ENCODE measurements at places on chromosomes 4 and X.

- DNase-seq: no peak
Observed at GRCh38 chrX:97399400-97399799, 515.7 kb downstream of the RPA4 start.

- no peak for DNase-seq
Observed at GRCh38 chr4:158422546-158422945, 99.1 kb upstream of the RXFP1 start.

GRCh38 chr4:112674376-112674775, 37.4 kb downstream of the LARP7 start:
- no peak for DNase-seq

DNA sequence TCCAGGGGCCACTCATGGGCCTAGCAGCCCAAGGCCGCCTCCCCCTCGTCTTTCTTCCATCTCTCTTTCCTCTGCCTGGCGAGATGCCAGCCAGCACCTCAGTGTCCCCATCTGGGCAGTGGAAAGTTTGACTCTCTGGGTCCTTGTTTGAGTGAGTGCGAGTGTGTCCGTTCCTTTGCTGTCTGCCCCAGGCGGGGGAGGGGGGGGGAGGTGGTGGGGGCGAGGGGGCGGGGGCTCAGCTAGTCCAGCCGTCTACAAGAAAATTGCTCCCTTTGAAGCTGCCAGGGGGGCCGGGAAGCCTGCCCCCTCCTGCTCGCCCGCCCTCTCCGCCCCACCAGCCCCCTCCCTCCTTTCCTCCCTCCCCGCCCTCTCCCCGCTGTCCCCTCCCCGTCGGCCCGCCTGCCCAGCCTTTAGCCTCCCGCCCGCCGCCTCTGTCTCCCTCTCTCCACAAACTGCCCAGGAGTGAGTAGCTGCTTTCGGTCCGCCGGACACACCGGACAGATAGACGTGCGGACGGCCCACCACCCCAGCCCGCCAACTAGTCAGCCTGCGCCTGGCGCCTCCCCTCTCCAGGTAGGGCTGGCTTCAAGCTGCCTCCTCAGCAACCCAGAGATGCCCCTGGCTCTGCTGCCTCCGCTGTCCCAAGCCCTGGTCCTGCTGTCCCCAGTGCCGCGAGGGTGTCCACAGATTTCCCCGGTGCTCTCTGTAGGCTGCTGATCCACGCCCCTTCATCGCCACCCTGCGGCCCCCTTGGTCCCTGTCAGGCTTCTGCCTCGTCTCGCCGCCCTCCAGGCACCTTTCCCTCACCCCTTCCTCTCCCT, at the start of gene BGN:
BGN (plus strand) TSS at position 440 of the 821 bp plus-strand sequence. CDS start 9,652 bp downstream, outside the sequence.
- no peak for DNase-seq

GRCh38 chrX:149630681-149631233, 835 bp downstream of the TMEM185A start:
- no peak for DNase-seq

GRCh38 chr4:126583509-126583908, 1049.2 kb upstream of the INTU start:
- DNase-seq: no peak

DNA sequence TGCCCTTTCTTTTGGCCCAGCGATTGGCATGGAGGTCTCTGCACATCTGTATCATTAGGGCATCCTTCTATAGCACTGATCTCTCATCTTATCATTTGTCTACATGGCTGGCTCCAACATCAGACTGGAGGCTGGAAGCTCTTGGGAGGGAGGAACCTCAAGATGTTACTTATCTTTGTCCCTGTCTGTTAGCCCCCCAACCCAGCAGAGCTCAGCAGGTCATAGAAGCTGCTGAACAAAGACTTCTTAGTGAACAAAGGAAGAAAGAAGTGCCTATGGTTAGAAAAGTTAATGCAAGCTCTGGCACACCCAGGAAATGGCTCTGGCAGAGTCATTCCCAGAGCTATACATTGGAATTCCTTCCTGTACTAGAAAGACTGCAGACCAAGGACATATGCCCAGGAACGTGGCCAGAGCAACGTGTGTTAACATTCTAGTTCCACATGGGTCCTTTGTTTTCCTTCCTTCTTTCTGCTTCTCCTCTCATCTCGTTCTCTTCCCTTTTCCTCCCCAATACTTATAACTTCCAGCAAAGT, 74.0 kb downstream of the SEL1L3 start:
- DNase-seq: no peak

DNA sequence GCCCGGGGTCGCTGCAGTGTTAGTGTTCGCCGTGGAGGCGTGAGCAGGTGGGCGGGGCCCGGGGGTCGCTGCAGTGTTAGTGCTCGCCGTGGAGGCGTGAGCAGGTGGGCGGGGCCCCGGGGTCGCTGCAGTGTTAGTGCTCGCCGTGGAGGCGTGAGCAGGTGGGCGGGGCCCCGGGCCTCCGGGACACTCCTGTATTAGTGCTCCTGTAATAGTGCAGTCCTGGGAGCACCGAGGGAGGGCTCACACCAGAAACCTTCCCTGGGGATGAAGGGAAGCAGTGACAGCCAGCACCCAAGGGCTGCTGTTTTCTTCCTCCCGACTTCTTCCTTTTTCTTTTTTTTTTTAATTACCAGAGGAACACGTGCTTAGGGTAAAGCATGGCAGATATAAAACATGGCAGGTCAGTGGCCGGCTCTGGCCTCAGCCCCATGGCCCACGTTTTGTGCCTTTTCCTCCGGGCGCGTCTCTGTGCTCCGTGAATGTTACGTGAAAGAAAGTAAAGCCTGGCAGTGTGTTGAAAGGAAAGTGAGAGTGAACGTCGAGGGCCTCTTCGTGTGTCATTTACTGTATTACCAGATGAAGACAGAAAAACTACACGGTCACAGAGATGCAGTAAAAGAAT, 42.0 kb downstream of the PCGF3 start:
- DNase-seq: no peak

DNA sequence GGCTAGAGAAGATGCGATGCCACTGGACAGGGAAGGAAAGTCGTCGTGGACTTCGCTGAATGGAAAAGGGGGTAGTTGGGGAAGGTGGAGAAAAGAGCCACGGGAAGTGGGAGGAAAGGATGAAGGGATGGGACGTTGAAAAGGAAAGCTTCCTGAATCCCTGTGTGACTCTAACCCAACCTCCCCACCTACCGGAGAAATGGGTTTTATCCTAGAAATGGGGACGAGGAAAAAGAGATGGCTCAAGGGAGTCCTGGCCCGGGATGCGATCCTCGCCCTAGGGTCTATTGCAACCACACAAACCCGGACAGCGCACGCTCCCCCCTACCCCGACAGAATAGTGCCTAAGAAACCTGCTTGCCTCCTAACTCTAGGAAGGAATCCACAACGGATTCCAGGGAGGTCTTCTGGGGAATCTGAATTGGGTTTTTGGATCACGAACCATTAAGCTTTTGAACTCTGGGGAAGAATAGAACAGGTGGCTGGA, 738 bp upstream of the TSPAN5 start:
- no peak for DNase-seq

- no peak for DNase-seq
Observed at GRCh38 chr4:182764137-182764536, 153.0 kb downstream of the DCTD start.

- no peak for DNase-seq
Observed at GRCh38 chr4:153798420-153798819, 9.5 kb upstream of the SFRP2 start.

DNA sequence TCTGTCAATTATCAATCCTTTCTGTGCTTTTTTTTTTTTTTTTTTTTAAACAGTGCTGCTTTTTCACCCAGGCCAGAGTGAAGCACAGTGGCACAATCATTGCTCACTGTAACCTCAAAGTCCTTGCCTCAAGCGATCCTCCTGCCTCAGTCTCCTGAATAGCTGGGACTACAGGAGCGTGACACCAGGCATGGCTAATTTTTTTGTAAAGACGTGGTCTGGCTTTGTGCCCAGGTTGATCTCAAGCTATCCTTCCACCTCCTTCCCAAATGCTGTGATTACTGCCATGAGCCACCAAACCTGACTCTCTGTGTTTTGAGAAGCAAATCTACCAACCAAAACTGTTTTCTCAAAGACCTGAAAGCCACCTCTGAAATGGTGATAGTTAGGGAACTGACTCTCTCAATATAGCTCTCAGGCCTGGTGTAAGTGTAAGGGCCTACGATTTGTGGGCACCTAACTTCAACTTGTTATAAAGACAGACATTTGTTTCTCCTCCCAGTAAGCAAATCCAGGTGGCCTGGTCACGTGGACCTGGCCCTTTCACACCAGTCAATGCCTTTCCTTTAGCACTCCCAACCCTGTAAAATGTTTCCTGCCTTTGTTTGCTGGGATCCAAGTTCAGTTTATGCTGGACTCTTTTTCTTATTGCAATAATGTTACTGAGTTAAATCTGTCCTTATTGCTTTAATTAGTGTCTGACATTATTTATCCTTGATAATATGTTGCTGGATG, 2015.9 kb downstream of the PCDH7 start:
- DNase-seq: no peak

- DNase-seq: no peak
Observed at GRCh38 chr4:6896035-6896434, 13.6 kb upstream of the TBC1D14 start.

- no peak for DNase-seq
Observed at GRCh38 chr4:100071506-100071905, 118.8 kb downstream of the DDIT4L start.

GRCh38 chrX:115912372-115912897, 258.1 kb upstream of the AGTR2 start:
- DNase-seq: no peak

DNA sequence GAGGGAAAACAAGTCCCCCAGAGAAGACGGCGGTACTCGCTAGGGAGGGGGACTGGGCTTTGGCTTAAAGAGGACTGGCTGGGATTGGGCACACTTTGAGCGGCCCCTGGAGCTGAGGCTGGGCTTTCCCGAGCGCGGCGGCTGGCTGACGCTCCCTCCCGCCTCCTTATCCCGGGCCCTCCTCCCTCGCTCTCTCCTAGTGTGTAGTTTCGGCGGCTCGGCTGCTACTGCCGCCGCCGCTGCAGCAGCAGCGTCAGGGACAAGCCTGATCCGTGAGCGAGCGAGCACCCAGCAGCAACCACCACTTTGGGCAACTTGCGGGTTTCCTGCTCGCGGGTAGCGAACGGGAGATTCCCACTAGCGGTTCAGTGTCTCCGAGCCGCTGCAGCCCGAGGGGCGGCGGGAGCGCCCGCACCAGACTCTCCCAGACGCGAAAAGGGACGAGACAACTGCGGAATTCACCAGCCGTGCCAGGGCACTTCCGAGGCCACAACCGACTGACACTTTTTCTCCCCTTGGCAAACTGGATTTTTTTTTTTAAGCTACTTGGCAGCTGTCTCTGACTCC, 632 bp upstream of the PCDH7 start:
- DNase-seq: no peak

DNA sequence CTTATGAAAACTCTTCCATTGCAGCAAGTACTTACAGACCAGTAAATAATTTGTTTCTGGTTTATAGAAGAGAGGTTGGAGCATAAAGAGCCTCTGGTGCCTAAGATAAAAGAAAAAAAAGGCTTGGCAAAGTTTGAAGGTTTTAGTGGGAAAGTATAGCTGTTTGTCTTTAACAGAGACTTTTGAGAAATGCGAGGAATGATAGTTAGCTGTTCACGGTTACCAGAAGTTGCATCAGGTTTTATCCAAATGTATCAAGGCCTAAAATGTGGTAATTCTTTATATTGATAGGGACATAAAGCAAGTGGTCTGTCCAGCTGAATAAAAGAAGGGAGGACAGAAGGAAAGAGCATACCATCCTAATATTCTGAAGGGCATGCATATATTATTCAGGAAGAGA, 29.3 kb downstream of the RAP1GDS1 start:
- no peak for DNase-seq

GRCh38 chrX:1391370-1391706, 575 bp downstream of the SLC25A6 start:
- no peak for DNase-seq

DNA sequence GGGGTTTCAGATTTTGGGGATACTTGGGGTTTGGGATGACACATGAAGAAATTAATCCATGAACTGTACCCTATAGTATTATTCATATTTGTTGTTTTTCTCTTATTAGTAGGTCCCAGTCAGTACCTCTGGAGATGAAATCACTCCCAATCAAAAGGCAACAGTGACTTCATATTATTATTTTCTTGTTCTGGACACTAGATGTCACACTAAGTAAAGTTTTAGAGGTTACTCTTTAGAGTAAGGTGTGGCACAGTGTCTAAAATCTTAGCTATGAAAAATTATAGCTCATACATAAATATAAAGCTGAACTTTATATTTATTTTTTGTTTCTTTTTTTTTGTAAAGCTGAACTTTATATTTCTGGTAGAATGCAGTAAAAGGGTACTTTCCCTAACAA, 35.1 kb downstream of the FAM114A1 start:
- no peak for DNase-seq

DNA sequence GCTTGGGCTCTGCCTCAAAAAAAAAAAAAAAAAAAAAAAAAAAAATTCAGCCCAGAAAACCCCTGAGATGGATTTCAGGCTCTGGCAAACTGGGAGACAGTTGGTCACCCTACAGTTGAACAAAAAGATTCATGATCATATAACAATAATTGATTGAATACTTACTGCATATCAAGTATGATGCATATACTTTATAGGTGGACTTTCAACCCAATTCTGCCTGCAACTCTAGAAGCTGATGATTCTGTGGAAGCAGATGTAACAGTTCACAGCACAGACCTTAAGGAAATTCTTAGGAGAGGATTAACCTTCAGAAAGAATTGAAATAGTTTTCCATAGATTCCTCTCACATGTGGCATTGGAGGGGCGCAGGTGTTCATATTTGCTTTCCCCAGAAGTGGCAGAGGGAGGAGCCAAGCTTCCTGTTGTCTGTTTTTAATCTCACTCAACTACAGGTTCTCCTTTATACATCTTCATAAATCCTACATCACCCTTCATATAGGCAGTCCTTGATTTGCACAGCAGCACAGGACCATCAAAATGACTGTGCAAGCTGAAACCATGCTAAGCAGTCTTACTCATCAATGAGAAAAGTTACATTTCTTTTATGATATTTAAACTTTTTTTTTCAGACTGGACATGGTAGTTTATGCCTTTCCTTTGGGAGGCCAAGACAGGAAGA, 149.4 kb upstream of the KLF3 start:
- no peak for DNase-seq

GRCh38 chrX:30283456-30284200, 25.6 kb downstream of the NR0B1 start:
- no peak for DNase-seq

DNA sequence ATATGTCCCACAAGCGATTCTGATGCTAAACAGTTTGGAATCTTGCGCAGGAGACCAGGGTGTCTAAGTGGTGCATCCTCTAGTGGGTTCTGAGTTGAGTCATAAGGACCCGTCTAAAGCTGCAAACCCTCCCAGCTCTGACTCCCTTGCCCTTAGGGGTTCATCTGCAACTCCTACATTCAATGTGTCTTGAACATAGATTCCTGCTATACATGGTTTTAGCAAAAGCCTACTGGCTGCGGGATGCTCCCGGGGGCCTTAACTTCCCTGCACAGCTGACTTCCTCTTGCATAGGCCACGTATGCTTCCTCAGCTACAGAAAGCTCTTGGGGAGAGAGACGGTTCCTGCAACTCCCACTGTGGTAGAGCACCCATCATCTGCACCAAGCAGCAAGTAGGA, 236.7 kb downstream of the EVC2 start:
- no peak for DNase-seq
